ENCODE measurements at places on chromosomes 6 and 20.

DNA sequence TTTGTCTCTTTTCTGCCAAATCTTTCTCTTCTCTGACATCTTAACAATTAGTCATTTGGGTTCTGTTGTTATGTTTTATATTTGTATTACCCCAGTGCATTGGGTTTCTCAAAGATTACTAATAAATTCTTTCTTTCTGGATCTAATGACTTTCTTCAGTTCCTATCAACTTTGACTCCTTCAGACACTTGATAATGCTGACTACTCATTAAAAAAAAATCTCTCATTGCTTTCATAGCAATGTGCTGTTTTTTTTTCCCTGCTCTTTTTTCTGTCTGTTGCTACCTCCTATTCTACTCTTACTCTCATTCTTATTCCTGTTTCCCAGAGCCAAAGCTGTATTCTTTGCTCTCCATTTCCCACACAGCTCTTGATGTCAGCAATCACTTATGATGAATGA lies 81.3 kb upstream of the MAP3K7 start:
- DNase-seq = no peak

DNA sequence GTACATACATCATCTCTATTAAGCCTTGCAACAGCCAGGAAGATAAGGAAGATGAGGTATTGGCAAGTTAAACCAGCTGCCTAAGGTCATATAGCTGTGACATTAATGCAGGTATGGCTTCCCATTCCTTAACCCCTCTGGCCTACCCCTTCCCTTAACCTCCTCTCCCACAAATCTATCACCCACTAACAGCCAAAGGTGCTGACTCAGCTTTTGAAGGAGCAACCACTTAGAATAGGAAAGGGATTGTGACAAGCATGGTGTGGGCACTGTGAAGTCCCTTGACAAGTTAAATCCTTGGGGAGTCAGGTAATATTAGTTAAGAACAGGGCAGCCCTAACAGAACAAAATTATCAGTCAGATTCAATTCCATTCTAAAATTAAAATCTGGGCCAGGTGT lies 5.4 kb upstream of the SH3BGRL2 start:
- no peak for DNase-seq

DNA sequence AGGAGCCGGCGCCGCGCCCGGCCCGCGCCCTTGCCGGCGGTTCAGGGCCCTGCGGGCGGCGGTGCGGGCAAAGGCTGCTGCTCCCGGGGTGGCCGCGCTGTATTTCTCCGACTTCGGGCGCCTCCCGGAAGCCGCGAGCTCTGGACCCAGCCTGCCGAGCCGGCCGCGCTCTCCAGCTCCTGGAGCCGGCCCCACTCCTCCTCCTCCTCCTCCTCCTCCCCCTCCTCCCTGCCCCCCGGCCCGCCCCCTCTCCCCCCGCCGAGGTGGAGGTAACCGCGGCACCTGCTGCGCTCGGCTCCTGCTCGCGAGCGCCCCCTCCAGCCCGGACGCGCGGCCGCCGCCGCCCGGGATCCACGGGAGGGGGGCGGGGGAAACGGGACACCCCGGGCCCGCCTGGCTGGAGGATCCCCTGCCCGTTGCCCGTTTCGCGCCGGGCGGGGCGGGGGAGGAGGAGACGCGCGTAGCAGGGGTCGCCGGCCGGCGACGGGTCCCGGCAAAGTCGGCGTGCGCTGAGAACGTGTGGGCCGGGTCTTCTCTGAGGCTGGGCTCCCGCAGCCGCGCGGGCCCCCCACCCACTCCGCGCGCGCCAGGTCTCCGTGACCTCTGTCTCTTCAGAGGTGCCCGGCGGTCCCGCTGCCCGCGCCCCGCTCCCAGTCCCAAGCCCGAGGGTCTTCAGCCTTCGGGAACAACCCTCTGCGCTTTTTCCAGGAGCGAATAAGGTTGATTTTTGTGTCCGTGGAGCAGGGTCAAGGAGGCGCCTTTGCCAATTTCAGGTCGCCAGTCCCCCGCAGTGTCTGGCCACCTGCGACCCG lies at the start of gene SLC22A23:
Gene SLC22A23 (minus strand): TSS at position 153 of the 812 bp plus-strand sequence. CDS start 491 bp downstream, outside the sequence.
- peak; percentile 29 for DNase-seq

GRCh38 chr20:55200317-55200716 lies 724.9 kb downstream of the DOK5 start:
- no peak for DNase-seq

DNA sequence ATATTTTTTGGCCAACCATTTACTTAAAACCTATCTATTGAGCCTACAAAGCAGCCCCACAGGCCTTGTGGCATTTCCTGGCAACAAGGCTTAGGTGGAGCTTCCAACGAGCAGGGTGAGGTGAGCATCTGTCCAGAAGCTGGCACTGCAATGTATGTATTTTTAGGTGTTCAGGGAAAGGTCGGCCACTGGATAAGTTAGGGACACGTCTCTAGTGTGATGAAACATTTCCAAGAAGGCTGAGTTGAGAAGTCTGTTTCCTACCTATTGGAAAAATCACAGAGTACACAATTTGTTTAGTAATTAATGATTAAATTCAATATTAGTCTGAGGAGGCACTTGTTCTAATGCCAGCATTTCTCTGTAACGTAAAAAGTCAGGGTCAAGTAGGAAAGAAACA lies 17.8 kb upstream of the RCAN2 start:
- DNase-seq = no peak

- no peak for DNase-seq
These were observed 9.6 kb downstream of the DLGAP4 start for GRCh38 chr20:36315545-36316351.

- DNase-seq = no peak
These were observed 61.8 kb upstream of the PLEKHG1 start for GRCh38 chr6:150537893-150538292.

GRCh38 chr6:960356-960755 lies 267.4 kb upstream of the EXOC2 start:
- no peak for DNase-seq

DNA sequence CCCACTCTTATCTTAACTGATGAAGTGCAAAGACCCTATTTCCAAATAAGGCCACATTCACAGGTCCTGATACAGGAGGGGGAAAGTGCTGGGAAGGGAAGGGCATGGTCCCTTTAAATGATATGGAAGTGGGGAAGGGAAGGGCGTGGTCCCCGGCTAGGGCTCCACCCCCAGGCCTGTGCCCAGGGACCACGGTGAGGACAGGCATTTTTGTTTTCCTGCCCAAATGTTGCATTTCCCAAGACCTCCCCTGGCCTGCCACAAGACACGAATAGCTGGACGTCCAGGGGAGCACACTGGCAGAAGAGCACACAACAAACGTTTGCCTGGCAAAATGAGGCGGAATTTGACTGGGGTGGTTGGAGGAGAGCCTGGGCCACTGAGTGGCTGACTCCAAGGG lies 16.1 kb upstream of the HFE start:
- no peak for DNase-seq

DNA sequence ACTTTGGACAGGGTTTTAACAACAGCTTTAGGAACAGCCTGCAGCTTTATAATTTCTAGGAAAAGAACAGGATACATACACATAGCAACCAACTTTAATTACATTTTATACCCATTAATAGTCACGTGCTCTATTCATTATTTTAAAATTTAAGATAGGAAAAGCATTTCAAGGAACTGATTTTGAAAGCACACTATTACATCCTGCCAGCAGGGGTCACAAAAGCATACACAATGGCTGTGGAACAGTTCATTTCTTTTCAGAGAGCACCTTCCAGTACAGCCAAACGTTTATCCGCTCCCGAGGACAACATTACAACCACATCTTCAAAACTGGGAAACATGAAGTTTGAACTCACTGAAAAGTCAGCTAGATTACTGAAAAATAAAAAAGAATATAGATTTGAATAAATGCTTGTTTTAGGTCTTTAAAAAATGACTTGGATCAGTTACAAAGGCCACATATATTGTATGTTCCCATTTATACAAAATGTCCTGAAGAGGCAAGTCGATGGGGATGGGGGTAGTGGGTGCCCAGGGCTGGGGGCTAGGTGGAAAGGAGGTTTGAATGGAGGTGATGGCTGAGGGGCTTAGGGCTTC lies 104.6 kb upstream of the EXOC2 start:
- DNase-seq = no peak

DNA sequence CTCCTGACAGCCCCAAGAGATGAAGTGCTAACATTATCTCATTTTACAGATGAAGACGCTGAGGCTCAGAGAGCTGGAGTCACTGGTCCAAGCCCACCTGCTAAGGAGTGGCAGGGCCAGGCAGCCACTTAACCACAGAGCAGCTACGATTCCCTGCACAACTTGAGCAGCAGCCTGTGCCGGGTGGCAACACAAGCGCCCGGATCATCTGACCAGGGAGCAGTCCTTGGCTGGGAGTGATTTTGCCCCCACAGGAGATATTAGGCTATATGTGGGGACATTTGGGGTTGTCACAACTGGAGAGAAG lies 93.2 kb upstream of the PTPN1 start:
- no peak for DNase-seq

- DNase-seq = no peak
These were observed 6.4 kb downstream of the TNFRSF21 start for GRCh38 chr6:47303342-47303741.

DNA sequence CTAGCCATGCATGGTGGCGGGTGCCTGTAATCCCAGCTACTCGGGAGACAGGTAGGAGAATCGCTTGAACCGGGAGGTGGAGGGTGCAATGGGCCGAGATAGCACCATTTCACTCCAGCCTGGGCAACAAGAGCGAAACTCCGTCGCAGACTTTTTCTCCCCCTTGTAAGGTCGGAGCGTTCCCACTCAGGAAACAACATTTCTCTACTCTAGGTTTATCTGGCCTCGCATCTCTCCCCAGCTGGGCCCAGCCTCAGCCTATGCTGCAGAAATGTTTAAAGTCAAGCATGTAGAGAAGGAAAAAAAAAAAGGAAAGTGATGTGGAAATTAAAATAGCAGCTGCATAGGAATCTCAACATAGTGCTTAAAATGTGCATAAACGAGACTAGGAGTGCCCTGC lies 172.3 kb downstream of the TRIM27 start:
- no peak for DNase-seq

GRCh38 chr6:93351222-93351621 lies 68.1 kb downstream of the EPHA7 start:
- DNase-seq = no peak

- DNase-seq = no peak
These were observed 57.9 kb downstream of the KCNB1 start for GRCh38 chr20:49424536-49424935.

DNA sequence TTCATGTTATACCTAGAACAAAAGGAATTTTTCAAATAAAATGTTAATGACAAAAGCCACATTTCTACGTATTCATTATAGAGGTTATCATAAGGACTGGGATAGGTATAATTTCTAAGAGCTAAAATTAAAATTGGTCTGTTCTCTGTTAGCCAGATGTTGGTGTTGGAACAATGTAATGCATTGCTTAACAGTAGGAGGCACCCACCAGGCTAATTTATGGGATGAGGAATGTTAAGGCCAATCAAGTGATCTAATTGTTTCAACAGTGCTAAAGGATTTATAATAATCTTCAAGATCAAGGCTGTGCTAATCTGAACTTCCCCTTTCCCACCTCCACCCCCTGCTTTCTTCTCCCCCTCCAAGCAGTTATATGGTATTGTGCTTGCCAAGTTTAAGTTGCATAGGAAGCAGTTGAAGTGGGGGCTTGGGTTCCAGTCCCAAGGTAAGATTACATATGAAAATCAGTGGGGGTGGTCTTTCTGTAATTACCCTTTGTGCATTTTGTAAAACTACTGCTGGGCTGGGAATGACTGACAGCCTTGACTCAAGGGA lies 89.2 kb upstream of the BACH2 start:
- no peak for DNase-seq

GRCh38 chr6:41257369-41258195 lies 28.9 kb downstream of the TREM1 start:
- no peak for DNase-seq

DNA sequence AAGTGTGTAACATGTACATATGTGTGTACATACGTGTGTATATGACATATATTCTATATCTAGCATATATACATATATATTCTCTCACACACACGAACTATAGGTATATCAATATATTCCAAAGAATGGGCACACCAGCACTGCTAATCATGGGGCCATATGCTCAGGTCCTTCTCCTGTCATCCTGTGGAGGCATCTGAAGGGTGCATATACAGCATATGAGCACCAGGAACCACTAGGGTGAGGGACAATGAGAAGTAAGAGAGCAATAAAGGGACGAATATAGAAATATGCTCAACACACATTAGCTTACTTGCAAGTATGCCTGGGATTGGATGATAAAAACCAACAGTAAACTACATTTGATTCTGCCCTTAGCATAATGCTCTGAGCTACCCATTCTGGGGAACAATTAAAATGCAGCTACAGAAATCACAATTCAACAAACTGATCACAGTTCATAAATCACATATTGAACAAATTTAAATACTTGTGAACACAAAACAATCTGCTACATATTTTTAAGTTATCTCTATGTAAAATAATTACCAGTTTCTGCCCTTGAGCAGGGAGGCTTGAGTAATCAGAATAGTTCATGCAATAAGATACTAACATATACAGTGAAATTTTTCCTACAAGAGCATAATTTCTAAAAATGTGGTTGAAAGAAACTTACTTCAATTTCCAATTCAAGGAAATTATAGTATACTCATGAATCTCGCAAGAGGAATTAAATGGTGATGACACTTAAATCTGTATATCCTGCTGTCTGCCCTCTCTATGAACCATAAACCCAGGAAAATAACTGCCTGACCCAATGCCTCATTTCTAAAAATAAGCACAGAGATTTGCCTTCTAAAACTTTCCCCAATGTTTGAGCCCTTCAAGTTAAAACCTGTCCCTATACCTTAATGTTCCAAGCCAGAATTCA lies 272.2 kb upstream of the THEMIS start:
- no peak for DNase-seq
